DND-41 (cell line): ENCODE measurements at places on chromosomes 5 and 9.
A peak's percentile ranks its signal among the peaks of the same experiment; 100 is the strongest.

DNA sequence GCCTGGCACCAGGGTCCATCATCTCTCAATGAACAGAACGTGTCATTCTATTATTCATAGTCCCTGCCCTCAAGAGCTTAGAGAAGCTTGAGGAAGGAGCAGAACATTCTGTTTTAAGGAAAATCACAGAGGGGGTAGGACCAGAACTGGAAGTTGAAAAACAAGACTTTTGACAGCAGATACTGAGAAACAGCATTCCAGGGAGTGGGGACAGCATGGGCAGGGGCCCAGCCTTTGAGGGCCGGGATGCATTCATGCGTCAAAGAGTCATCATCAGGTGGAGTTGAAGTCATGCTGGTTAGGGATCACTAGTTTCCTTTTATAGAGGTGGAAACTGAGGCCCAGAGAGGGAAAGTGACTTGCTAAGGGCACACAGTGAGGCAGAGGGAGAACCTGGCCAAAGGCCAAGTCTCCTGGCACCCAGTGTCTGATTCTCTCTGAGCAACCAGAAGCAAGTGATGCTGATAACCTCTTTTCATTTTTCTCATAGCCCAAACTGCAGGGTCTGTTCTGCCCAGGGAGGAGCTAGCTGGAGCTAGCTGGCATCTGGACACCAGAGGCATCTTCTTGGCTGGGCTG, 41.5 kb upstream of the STXBP1 start:
- no peak for DNase-seq

DNA sequence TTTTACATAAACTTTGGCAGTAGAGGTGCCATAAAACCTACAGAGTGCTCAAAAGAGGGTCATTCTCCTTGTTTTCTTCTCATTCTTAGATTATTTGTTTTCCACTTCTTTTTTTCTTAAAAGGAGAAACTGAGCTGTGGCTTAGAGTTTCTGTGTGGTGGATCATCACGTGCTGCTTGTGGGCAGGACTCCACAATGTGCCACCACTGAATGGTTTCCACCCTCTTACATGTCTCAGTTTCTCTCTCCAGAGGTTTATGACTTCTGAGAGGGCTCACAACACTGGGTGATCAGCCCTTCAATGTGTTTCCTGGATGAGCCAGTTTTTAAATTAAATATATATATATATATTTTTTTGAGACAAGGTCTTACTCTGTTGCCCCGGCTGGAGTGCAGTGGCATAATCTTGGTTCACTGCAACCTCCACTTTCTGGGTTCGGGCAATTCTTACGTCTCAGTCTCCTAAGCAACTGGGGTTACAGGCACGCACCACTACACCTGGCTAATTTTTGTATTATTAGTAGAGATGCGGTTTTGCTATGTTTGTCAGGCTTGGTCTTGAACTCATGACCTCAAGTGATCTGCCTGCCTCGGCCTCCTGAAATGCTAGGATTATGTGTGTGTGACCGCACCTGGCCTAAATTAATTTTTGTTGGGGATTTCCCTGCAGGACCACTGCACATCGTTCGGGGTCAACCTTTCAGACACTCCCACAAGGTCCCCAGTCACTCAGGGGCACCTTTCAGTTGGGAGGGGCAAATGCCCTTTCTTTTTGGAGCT, 3.1 kb upstream of the UNC13B start:
- no peak for DNase-seq

GRCh38 chr9:93596399-93596798, 20.0 kb downstream of the PHF2 start:
- DNase-seq = peak; percentile 1

DNA sequence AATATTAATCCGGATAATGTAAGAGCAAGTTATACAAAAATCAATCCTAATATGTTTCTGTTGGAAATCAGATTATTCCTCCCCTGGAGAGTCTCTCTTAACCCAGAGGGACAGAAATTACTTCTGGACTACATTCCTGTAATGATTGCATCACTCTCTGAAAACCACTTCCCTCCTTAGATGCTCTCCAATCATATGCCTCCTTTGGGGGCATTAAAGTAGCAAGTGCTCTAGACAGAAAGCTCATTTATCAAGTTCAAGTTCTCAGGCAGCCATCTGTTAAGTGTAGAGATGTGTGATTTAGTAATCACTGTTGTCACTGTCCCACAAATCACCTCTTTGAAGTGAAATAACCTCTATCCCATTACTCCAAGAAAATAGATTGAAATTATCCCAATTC, 247.1 kb downstream of the SLCO4C1 start:
- no peak for DNase-seq

DNA sequence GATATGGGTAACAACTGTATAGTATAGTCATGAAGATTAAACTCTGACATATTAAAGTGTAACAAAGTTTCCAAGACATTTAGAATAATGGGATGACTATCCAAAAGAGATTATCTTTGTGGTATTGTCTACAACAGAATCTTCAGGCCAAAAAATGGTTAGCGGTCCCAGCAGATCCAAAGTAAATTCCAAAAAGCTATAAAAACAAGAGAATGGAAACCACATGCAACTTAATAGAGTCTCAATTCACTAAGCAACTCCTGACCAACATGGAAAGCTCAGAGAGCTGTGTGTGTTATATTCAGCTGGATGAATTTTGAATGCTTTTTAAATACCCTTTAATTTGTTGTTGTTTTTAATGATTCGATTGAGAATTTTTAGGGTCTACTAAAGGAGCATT, 688.2 kb downstream of the CETN3 start:
- no peak for DNase-seq

- DNase-seq = no peak
Observed at GRCh38 chr5:29963956-29964355, 1229.5 kb upstream of the CDH6 start.

DNA sequence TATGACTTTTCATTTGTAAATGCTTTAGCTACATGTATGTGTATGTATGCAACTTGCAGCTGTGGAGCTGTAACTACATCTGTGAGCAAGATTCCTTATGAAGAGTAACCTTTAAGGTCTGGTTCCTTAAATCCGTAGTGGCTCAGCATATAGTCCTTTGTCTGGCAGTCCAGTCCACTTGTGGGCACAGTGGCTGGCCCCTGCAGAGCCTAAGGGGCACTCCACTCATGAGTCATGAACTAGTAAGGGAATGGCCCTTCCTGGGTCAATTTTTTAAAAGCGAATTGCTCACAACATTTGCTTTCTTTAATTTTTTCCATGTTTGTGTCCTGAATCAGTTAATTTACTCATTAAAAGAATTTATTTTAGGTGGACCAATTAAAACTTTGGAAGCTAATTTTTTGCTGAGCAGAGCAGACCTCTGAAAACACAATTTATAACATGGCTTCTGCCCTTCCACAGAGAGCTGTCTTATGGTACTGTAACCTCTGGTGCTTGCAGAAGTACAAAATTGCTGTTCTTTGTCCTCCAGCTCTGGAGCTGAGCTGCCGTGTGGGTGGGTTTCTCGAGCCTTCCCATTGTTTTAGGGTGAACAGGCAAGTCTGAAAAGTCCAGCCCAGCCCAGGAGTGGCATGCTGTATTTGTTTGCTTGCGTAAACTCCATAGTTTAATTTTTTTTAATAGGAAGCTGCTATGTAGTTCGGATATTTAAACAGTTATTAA, 110.1 kb downstream of the MVB12B start:
- no peak for DNase-seq

DNA sequence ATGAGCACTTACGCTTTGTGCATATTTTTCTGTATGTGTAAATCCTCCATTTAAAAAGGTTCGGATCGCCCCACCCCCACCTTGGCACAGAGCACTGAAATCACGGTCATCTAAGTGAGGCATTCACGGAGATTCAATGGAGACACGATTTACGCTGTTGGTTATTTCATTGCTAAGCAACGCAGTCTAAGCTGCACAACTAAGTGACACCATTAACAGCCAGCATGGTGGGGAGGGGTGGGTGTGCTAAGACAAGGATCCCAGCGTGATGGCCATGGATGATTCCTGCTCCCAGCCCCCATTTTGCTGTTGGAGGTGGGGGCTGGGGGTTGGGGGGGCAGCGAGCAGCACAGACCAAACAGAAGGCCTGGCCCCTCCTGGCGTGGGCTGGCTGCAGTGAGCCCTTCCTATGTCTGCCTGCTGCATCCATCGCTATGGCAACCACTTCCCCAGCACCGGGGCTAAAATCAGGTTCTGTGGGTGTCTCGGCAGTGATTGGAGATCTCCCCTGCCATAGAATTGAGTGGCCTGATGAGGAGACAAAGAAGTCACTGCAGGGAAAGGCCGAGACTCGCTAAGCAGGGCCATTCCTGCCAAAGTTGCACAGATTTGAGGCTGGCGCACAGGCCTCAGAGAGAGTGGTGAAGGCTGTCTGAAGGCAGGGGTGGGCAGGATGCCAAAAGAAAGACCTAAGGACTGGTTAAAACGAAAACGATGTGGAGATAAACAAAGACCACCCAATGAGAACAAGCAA, 14.3 kb upstream of the MARCHF6 start:
- DNase-seq = no peak

GRCh38 chr9:76911971-76912370, 6.1 kb upstream of the PRUNE2 start:
- DNase-seq = no peak

- DNase-seq = no peak
Observed at GRCh38 chr9:127856094-127856728, 1.8 kb upstream of the ENG start.
